ENCODE measurements at places on chromosomes 5 and 9.

DNA sequence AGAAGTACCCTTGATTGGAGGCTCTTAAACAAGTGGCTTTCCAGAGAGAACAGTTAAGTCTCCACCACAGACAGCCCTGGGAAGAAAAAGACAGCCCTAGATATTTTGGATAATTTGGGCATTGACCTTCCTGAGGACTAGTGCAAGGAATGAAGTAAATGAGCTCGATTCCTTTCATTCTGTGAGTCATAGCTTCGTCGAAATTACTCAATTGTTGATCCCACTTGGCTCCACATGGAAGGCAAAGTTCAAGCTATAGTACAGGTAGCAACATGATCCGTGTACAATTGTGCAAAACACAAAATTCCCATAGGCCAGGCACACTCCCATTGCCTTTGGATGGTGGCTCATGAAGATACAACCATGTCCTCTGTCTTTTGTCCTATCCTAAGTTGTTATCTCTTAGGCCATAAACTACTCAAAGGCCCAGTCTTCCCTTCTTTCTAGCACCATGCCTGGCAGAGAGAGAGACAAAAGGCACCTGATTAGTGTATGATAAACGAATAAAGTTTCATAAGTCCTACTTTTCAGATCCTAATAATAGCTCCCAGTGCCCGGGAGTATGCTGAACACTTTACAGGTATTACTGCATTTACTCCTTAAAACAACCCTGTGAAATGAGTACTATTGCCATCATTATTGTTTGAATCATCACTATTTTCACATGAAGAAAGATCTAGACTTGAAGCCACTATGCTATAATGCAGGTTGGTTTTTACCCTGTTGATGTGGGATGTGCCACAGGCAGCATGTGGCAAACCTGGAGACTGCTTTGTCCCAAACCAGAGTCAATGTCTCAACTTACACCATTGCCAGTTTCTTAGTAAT lies 116.7 kb upstream of the RANBP3L start:
- DNase-seq: no peak

DNA sequence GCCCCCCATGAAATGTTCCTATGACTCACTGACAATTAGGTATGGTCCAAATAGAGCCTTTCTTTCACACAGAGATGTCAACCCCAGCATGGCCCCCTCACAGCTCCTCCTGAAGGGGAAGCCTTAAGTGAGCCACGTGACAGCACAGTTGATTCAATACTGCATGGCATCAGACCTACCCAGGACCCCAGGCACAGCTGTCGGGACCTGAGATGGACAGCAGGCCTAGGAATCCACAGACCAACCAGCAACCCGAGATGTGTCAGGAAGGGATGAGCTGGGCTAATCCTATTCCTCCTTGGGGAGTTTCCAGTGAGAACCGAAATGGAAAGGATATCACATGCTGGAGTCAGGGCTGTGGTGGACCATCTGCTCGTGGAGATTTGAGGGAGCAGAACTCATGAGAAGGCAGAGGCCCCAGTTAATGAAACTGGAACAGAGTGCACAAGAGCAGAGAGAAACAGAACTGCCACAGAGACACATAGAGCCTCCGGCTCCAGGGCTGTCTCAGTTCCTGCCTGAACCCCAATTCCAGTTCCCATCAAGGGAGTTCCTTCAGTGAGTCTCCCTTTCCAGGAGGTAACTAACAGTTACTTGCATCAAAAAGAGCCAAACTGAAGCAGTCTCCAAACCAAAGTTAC lies 42.1 kb upstream of the SMIM23 start:
- DNase-seq: no peak

DNA sequence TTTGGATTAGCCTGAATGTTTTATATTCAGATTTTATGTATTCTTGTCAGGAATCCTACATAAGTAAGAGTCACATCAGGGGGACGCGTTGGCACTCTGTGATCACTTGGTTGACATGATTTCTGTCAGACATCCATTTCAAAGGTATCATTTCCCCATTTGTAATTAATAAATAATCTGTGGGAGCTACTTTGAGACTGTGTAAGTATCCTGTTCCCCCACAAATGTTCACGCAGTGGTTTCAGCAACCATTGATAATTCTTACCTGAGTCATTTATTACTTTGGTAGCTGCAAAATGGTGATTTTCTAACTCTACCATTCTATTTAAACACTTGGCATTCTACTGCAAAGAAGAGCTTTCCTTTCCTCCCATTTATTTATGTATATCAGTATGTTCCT lies 56.9 kb upstream of the TBC1D2 start:
- no peak for DNase-seq

GRCh38 chr5:135176991-135177390 lies 143.0 kb upstream of the PITX1 start:
- DNase-seq: no peak

DNA sequence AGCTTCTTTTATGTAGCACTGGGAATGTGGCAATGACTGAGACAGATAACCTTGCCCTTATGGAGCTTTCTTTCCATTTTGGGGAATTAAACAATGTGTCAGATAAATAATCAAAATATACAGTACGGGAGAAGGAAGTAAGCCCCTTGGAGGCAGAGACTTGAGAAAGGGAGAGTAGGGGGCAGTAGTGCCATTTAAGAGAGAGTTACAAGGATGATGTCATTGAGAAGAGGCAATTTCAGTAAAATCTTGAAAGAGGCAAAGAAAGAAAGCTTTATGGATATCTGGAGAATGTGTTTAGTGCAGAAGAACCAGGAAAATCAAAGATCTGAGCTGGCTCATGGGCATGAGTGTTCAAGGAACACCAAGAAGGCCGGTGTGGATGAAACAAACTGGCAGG lies 77.3 kb downstream of the KCTD16 start:
- no peak for DNase-seq

DNA sequence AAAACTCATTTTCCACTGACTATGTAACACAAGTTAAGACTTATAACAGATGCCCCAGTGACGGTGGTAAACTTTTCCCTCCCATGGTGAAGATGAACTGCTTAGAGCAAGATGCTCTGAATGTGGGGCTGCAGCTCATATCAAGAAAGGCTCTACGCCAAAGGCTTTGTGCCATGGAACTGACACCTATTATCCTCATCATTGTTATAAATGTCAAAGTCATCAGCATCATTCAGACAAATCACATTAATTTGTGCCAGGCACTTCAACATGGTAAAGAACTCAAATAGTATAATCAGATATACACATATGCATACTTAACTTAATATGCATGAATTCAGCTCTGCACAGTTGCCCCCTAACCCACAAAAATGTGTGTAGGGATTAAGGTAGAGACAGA lies 305.9 kb upstream of the ATP10B start:
- no peak for DNase-seq
